Brain microvascular endothelial cell (primary cell): ENCODE measurements at places on chromosomes 6 and 20.

- no peak for DNase-seq
Observed at GRCh38 chr20:51961964-51962761, 159.8 kb upstream of the SALL4 start.

- peak; percentile 53 for DNase-seq
Observed at GRCh38 chr20:60137657-60138245, 179.5 kb downstream of the CDH26 start.

GRCh38 chr6:46953921-46954320 is 32.2 kb upstream of the ADGRF5 start:
- no peak for DNase-seq

- no peak for DNase-seq
Observed at GRCh38 chr6:117414770-117415169, 11.0 kb downstream of the ROS1 start.

GRCh38 chr20:36825385-36826104 is 50.4 kb upstream of the TLDC2 start:
- no peak for DNase-seq

DNA sequence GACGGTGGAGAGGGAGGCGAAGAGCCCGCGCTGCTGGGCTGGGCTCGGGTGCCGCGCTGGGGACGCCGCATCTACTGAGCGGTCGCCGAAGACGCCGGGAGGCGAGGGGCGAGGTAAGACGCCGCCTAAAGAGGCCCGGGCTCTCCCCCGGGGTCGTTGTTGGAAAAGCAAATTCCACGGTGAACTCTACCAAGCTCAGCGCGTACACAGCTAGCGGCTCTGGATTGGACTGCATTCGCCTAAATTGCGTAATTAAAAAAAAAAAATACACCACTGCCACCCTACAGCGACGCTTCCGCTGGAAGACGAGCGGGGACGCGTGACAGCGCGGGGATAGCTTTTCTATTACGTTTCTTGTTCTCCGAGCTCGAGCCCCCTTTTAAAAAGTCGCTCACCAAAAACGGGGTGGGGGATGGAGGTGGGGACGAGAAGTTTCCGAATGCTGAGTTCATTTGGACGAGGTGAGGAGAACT is 92.0 kb upstream of the PRDM1 start:
- DNase-seq, result no peak

DNA sequence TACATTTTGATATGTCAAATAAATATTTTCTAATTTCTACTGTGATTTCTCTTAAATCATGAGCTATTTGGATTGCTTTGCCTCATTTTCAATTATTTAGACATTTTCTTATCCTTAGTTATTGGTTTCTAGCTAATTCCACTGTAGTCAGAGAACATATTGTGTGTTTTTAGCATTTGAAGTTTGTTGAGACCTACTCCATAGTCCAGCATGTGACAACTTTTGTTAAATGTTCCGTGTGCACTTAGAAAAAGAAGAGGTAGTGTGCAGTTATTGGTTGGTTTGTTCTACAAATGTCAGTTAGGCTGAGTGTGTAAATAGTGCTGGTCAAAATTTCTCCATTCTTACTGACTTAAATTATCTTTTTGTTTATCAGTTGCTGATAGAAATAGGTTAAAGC is 138.8 kb downstream of the BCAS1 start:
- no peak for DNase-seq
